ENCODE measurements at places on chromosomes 7 and 10.

DNA sequence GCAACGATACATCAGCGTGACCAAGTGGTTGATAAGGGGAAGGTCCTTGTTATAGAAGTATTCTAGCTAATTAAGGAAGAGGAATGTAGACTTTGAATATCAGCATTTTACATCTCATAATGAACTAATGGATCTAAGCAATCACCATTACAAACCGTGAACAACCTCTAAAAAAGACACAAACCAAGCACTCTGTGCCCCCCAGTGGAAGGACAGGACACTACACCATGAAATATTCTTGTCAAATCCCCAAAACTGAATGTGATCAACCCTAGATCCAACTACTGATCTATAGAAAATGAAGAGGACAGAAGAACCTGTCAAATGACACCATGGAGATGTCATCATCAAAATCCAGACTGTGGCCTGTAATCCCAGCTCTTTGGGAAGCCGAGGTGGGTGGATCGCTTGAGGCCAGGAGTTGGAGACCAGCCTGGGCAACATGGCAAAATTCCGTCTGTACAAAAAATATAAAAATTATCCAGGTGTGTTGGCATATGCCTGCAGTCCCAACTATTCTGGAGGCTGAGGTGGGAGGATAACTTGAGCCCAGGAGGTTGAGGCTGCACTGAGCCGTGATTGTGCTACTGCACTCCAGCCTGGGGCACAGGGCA, 111.3 kb upstream of the CARD11 start:
- DNase-seq = peak; percentile 60

- no peak for DNase-seq
Observed at GRCh38 chr7:89837515-89837914, 316.8 kb upstream of the STEAP1 start.

DNA sequence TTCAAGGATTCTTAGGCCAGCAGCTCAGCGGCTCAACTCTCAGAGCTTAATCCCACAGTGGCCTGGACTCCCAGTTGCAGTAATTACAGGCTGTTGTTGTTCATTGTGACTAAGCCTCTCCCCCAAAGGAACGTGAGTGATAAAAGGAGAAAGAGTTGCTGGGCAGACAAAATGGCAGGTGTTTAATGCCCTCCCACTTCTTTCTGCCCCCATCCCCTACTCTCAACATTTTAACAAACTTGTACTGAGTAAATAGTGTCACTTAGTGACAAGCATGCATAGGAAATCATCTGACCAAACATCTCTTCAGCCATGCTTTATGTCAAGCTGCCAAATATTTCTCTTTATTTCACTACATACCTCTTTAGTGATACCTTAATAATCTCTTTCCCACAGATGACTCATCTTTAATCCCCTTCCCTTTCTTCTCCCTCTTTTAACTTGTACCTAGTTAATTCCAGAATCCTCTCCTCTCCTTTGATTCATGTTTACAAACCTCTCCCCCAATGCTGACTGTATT, 12.4 kb upstream of the MTERF1 start:
- peak; percentile 49 for DNase-seq

- no peak for DNase-seq
Observed at GRCh38 chr7:148108381-148108780, 482.2 kb upstream of the C7orf33 start.

GRCh38 chr7:155356323-155357105, 58.8 kb downstream of the INSIG1 start:
- no peak for DNase-seq

- no peak for DNase-seq
Observed at GRCh38 chr10:68900427-68901104, 549 bp upstream of the DDX50 start.

DNA sequence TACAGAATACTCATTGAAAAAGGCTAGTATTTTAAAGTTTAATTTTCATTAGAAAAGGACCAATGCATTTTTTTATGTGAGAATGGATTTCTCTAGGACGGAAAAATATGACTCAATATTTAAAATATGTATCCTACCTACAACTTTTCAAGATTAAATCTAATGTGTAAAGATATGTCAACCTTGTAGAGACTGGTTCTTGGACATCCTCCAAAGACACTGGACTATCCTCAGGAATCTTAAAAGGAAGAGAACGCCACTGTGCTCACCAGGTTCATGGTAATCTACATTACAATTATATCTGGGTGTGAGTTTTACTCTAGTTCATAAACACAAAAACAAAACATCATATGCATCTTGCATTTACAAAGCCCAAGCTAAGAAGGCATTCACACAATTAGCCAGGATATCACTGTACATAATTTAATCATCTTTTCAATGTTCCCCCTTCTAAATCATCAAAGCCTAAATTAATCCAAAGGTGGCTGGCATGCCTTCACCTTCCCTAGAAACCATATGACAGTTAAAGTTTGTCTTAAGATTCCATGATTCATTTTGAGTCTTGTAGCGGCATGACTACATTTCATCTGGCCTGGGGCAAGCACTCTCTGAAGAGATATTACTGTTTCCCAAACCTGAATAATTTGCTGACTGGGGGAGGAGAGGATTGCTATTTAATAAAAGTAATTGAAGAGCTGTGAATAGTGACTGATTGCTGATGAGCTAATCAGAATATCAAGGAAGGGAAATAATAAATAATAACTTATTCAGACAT, 12.0 kb downstream of the SGCE start:
- no peak for DNase-seq

DNA sequence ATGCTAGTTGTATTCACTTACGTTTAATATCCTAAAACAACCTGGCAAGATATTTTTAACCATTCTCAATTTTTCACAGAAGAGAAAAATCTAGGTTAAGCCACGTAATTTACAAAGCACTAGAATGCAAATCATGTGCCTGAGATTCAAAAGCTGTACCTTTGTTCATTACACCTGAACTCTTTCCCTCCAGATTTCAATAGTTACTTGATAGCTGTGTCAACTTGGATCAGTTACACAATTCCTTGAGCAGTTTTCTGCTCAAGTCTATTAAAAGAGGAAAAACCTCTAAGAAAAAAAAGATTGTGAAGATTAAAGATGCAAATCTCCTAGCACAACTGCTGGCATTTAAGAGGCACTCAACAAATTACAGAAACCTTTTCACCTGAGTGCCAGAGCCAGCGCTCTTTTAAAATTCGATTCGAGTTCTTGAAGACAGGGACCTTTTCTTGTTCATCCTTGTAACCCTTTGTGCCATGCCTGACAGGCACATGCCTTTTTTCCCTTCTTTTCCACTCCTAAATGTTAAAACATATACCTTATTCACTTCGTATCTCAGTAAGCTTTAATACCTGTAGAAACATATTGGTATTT, 886 bp downstream of the NSUN6 start:
- peak; percentile 9 for DNase-seq

GRCh38 chr10:6409971-6410643, 170.0 kb downstream of the PRKCQ start:
- DNase-seq = peak; percentile 45

- no peak for DNase-seq
Observed at GRCh38 chr7:153886506-153887441, 165.4 kb upstream of the DPP6 start.

DNA sequence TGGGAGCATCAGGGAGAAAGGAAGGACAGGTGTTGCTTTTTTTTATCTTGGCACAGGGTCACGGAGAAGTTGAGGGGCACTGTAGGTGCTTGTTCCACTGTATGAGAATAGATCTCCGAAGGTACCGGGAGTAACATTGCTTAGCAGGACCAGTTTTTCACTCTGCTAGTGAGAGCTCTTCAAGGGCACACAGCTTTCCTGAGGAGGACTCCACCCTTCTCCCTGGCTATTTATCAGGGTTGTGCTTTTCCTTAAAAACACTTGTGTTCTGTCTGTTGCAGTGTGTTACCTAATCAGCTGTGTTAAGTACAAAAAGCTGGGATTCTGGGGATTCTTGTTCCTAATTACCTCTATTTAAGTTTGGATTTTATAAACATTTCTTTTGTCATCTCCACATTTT, 160.5 kb downstream of the SND1 start:
- peak; percentile 39 for DNase-seq

DNA sequence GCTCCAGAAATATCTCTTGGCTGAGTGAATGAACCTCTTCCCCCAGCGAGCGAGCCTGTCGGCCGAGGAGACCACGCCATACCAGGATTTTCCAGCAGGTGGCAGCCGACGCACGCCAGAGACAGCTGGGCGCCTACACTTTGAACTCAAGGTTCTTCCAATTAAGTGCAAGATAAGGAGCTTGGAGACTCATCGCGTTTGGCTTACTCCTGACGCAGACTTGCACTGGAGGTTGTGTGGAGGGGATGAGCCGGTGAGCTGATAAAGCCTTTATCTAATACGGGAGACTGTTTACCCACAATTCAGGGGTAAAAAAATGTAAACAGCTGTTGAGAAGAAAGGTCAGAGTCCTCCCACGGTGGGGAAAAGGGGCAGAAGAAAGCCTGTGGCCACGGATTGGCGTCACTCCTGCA, 45.9 kb upstream of the EMX2 start:
- peak; percentile 83 for DNase-seq

DNA sequence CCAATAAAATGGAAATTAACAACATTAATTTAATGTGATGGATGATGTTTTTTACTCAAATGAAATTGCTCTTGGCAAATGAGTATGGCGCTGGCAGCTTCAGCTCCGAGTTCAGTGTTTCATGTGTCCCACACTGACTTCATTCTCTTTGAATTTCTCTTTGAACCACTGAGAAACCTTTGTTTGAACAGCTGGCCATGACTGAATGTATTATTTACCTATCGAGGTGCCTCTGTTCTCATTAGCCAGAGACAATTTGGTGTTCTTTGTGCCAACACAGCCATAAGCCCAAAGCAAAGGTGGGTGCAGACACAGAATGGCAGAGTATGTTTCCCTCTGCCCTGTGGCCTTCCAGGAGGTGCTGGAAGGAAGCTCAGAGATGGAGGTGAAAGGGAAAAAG, 42.1 kb downstream of the TMEM178B start:
- no peak for DNase-seq

- DNase-seq = no peak
Observed at GRCh38 chr7:51459809-51460208, 143.2 kb upstream of the COBL start.

DNA sequence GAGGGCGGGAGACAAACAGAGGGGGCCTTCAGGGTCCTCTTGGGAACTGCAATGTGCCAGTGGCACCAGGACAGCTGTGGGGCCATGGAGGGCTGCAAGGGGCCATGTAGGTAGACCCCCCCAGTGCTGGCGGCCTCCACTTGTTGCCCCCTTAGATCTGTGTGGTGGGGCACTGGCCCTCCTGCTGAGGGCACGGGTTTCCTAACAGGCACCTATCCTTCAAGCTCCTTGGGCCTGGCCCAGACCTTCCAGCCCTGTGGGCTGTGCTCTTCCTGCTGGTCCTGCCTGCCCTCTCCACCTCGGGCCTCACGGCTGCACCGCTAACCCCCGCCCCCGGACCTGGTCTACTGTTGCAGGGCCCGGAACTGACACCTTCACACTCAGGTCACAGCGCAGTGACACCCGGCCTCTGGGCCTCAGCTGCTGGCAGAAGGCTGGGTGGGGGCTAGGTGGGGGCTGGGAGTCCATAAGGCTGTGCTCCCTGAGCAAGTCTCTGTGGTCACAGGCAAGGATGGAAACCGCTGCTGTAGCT, 12.6 kb downstream of the RASGEF1A start:
- no peak for DNase-seq

DNA sequence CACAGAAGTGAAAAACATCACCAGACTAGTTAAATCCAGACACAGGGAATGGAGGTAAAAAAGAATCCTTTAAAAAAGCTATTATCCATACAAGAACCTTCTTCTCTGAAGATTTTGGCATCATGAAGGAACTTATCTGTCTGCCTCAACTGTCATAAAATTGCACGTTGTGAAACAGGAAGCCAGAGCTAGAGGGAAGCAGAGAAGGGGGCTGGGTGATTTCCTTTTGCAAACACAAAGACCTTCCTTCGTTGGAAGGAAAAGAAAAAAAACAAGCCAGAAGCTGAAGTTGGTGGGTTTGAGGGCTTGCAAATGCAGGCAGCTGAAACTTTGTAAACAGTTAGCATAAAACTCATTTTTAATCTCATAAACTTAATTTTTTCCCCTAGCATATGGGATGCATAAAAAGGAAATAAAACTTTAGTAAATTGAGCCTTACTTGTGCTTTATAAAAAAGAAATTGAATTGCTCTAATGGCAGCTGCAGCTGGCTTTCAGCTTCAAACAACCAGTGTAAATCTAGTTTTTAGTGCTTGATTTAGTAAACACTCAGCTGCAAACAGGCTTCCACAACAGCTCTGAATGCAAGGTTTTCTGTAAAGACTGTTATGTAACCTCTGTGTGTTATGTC, 101.6 kb downstream of the OTUD1 start:
- no peak for DNase-seq

DNA sequence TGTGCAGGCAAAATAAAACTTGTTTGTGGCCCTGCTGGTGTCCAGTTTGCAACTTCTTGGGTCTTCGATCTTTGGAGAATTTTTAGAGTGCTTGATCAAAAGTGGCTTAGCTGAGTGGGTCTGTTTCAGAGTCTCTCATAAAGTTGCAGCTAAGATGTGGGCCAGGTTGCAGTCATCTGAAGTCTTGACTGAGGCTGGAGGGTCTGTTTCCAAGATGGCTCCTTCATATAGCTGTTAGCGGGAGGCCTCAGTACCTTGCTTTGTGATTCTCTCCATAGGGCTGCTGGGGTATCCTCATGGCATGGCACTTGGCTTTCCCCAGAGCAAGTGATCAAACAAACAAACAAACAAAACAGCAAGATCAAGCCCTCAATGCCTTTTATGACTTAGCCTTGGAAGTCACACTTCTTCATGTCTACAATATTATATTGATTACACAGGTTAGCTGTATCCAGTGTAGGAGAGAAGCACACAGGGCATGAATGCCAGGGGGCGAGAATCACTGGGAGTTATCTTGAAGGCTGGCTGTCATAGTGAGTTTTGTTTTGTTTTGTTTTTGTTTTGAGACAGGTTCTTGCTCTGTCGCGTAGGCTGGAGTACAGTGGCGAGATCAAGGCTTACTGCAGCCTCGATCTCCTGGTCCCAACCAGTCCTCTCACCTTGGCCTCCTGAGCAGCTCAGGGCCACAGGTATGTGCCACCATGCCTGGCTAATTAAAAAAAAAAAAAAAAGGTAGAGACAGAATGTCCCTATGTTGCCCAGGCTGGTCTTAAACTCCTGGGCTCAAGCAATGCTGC, 10.2 kb downstream of the CYP26A1 start:
- DNase-seq = no peak

GRCh38 chr7:90092506-90092905, 61.8 kb upstream of the STEAP1 start:
- DNase-seq = no peak

GRCh38 chr10:45429790-45430189, 55.8 kb downstream of the ALOX5 start:
- no peak for DNase-seq

DNA sequence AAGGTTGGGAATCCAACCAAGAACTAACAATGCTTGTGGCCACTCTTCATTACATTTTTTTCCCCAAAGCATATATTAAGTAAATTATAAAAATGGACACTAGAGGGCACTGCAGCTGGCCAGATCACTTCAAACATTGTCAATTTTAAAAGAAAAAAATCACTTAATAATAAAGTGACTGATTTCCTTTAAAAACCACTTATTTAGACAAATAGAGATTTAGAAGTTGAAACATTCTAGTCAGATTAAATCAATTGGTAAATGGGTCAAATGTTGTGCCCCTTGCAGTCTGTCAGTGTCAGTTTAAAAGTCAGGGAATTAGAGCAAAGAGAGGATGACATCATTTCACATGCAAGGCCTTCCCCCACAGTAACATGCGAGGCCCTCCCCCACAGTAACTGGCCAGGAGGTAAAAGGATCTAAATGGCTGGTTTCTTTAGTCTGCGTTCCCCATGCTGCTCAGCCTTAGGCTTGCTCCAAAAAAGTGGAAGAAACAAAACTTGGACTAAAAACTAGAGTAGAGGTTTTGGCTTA, 177.9 kb downstream of the SKAP2 start:
- DNase-seq = peak; percentile 62

All from fibroblast of the aortic adventitia (primary cell).